Retinal pigment epithelial cell (primary cell): ENCODE measurements at places on chromosomes 6 and 20.

DNA sequence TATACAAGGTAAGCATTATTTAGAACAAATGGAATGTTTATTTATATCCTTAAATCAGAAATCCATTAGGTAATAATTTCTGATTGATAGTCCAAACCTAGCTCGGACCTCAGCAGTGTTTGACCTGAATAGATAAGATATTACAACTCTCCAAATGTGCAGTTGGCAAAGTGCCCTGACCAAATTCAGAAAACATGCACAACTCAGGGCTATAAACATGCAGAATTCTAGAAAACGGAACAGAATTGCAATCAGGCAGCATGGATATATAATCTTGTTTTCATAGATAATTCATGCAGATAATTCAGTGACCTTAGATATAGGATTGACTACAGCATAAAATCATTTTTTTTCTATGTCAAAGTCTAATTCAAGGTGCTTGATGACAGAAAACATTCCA, 626.6 kb upstream of the CITED2 start:
- DNase-seq: no peak

- no peak for DNase-seq
These were observed 40.1 kb downstream of the TRAF3IP2 start for GRCh38 chr6:111565326-111566221.

DNA sequence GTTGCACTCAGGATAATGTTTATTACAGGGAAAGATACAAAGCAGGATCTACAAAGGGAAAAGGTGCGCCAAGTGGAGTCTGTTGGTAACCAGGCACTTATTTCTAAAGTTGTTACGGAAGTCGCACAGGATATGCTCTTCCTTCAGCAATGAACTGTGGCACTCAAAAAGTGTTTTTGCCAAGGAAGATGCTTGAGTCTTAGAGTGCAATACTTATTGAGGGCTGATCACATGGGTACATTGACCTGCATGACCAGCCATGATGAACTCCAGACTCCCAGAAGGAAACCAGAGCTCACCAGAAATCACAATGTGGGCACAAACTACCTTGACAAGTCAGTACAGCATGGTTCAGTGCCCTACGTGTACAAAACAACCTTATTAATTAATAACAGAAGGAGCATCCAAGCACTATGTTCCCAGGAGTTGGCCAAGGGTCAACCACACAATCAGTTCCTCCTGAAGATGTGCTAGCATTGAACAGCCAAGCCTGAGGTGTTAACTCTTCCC, 270.7 kb upstream of the TFAP2D start:
- no peak for DNase-seq

DNA sequence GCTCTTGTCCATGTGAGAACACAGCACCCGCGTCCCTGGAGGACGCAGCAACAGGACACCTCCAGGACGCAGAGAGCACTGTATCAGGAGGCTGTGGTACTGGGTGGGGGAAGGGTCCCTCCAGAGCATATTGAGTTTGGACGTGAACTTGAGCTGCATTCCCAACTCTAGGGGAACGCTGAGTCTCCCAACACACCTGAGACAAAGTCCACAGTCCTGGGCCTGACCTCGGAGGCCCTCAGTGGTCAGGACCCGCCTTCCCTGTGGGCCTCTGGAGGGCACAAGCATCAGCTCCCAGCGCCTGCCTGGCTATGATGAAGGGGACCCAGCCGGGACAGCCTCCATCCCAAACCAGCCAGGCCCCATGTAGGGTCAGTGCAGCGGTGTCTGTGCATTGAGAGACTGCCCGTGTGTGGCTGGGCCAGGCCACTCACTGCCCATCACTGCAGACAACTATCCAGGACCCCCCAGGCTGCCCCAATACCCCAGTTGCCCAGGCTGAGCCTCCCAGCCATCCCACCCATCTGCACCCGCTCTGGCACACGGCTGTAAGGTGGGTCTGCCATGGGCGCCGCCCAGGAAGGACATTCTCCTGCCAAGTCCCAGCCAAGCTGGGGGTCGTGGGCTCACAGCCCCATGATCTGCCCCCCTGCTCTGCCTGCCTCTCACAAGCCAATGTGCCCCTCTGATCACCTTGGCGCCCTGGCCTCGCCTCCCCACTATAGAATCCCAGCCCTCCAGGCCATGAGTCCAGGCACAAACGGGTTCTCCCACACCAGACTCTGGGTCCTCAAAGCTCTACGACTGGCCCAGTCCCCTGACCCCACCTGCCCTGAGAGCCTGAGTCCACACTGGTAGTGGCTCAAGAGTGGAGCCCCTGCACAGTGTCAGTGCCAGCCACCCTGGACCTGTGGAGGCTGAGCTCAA, 115.7 kb downstream of the TAF4 start:
- DNase-seq: no peak

DNA sequence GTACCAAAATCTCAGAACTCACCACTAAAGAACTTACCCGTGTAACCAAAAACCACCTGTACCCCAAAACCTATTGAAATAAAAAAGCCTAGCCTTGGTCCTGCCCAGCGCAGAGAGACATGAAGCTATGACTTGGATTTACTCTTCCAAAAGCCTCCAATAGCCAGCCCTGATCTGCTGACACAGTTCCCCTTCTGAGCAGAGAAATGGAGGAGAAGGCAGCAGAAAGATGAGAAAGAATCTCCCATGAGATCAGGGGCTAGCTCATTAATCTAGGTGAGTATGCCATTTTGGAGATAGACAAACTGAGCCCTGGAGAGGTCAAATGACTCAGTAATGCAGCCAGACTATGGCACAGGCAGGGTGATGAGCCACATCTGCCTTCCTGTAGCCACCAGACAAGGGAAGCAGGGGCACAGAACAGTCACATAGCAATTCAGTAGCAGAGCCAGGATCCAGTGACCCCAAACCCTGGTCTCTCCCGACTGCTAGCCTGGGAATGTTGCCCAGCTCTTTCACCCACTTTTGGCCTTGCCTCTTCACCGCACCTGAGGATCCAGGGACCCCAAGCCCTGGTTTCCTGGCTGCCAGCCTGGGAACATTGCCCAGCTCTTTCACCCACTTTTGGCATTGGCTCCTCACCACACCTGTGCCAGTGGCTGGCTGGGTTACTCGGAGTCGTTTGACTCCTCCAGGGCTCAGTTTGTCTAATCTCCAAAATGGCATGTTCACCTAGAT, 7.2 kb upstream of the SDCBP2 start:
- DNase-seq: no peak

DNA sequence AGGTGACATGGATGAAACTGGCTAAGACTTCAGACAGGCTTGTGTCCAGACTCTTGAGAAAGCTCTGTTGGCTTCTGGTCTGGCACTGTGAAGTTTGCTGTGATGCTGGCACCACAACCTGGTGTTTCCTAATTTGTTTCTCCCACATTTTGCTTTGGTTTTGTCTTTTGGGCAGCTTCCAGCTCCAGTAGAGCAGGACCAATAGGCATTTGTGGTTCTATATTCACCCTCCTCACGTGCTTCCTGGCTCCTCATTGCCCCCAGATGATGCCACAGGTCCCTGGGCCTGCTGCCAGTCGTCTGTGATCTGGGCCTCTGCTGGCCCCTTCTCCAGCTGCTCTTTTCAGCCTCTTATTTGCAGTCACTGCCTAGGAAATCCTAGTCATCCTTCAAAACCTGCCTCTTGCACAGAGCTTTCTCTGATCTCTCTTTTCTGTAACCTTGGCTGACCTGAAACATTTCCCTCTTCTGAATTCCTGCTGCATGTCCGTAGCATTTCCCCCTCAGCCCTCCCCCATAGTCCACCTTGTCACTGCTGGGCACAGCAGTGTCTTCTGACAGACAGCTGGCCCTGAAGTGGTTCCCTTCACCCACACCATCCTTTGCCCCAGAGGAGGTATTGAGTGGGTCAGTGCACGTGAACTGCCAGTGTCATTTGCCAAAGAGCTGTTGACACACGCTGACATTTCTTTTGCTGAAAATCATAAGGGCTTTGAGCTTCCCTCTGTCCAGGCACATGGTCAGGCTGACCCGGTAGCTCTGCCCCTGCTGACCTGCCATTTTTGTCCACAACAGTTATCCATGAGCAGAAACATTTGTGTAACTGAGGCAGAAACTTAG, 63.0 kb downstream of the PTPN1 start:
- peak; percentile 61 for DNase-seq

DNA sequence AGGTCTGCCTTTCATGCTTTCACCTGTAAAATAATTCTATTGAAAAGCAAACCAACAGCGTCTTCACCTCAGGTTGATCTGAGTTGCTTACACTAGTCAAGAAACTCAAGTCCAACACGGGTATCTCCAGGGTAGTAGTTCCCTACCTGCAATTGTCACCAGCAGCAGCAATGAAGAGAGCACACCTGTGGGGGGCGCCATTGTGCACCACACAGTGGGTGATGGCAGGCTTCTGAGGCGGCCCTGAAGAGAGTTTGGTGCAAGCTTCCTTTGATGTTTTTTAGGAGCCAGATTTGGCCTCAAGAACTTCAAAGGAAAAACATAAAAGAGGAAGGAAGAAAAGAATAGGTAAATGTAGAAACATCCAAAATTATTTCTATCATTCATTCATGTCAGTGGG, 45.1 kb downstream of the KIAA0319 start:
- DNase-seq: no peak

- no peak for DNase-seq
These were observed 97.4 kb upstream of the SALL4 start for GRCh38 chr20:51899674-51900073.

GRCh38 chr6:142297996-142298753, 3.6 kb upstream of the ADGRG6 start:
- peak; percentile 66 for DNase-seq

DNA sequence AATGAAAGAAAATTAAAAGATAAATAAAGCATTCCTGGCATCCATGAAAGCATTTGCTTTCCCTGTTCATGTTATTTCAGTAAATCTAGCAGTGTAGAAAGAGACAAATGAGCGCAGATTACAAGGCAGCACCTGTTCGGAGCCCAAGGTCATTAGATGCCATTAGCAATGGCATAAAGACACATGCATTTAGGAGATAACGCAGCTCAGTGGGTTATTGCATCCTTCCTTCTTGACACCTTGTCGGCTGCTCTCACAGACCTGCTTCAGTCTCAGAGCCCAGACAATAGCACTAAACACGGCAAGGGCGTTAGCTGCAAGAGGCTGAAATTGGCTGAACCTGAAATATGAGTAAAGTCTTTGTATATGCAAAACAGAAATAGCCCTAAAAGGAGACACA, 140.3 kb downstream of the ATXN1 start:
- DNase-seq: no peak

DNA sequence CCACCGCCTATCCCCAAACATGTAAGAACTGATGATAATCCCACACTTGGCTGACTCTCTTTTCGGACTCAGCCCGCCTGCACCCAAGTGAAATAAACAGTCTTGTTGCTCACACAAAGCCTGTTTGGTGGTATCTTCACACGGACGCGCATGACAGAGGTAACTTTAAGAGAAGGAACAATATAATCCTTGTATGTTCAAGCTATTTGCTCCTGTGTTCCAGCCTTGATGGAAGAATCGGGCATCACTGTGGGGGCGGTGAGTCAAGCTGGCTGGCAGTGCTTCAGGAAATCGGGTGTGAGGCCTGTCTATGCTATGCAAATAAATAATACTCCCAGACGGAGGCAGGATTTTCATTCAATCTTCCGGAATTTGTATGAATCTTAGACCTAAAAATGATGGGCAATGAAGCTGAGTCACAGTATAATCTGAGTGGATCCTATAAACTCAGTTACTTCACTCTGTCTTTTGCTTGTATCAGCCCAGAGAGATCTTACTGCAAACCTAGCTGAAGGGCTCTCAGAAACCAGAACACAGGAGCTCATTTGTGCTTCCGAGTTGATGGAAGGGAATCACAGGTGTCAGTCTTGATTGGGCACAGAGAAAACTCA, 45.2 kb upstream of the NT5E start:
- DNase-seq: peak; percentile 66

- DNase-seq: no peak
These were observed 58.9 kb downstream of the PTPRK start for GRCh38 chr6:128461501-128461900.
